ENCODE measurements at places on chromosomes 3 and 15.

GRCh38 chr3:72189339-72189738 is 404.4 kb upstream of the PROK2 start:
- DNase-seq, result no peak

- DNase-seq, result no peak
Measured at GRCh38 chr15:61749169-61749568, 311.1 kb downstream of the VPS13C start.

GRCh38 chr15:67248011-67248505 is 6.4 kb downstream of the AAGAB start:
- DNase-seq, result peak; percentile 14

DNA sequence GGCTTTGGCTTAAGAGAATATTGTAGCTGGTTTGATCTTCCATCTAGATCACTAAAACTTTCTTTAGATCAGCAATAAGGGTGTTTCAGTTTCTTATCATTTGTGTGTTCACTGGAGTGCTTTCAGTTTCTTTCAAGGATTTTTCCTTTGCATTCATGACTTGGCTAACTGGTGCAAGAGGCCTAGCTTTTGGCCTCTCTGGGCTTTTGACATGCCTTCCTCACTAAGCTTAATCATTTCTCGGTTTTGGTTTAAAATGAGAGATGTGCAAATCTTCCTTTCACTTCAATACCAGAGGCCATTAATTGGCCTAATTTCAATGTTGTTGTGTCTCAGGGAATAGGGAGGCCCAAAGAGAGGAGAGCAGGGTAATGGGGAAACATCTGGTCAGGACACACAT is 30.3 kb upstream of the CCNB2 start:
- no peak for DNase-seq

DNA sequence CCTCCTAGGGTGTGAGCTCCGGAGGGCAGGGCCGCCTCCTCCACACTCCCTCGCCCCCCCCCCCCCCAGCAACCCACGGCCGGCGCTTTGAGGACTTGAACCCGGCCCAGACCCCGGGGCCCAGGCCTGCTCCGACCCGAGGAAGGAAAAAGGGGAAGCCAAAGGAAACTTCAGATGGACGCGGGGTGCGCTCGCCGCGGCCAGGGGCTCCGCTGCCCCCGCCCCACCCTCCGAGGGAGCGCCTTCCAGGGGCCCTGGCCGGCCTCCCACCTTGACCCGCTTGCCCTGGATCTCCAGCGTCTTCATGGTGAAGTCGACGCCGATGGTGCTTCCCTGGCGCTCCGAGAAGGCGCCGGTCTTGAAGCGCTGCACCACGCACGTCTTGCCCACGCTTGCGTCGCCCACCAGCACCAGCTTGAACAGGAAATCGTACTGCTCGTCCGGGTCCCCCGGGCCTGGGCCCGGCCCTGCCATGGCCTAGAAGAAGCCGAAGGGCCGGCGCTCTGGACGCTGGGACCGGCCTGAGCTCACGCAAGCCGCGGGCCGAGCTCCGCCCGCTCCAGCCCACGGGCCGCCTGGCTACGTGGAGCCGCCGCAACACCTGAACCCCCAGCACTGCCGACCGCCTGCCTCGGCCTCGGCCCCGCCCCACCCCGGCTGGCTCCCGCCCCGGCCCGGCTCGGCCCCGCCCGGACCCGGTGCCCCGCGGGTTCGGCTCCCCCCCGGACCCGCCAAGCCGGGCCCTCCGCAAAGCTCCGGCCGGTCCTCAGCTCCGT is 400 bp downstream of the RAB43 start:
- no peak for DNase-seq

- no peak for DNase-seq
Measured at GRCh38 chr3:106965307-106965706, 411.9 kb upstream of the CCDC54 start.

- no peak for DNase-seq
Measured at GRCh38 chr3:127149621-127150310, 43.2 kb upstream of the PRR23E start.
